ENCODE measurements at places on chromosomes 5 and 9.

GRCh38 chr5:102223542-102224477 lies 72.3 kb downstream of the SLCO4C1 start:
- DNase-seq: no peak

GRCh38 chr5:73125289-73125688 lies 4.9 kb downstream of the TMEM171 start:
- no peak for DNase-seq

DNA sequence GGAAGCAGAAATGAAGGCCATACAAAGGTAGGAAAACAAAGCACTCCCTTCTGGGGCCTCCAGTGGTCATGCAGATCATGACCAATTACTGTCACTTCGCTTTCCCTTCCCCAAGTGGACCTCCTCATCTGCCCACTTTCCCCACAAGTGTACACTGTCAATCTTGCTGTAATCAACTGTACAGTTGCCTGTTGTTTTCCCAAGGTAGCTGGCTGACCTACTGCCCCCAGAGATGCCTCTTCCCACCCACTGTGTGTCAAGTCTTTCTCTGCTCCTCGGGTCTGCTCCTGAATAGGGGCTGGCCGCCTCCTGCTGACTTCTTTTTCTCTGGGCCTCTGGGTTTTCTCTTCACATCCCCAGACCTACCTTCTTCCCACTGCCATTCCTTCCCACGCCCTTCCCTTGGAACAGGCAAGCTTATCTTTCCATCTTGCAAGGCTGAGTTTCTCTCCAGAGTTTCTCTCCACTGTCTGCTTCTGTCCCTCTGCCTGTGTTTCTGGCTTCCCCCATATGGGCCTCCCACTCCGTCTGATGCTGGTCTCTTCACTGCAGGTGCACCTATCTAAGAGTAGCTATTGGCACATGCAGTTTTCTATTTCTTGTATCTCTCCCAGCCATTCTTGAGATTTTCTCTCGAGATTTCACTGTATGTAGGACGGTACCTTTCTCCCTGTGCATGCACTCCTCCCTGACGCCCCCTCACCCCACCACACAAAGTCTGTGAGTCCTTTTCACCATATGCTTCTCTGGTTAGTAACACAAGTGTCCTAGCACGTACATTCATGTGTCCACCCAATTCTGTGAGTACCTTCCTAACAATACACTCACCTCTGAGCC lies 2.4 kb downstream of the ELL2 start:
- DNase-seq: no peak

DNA sequence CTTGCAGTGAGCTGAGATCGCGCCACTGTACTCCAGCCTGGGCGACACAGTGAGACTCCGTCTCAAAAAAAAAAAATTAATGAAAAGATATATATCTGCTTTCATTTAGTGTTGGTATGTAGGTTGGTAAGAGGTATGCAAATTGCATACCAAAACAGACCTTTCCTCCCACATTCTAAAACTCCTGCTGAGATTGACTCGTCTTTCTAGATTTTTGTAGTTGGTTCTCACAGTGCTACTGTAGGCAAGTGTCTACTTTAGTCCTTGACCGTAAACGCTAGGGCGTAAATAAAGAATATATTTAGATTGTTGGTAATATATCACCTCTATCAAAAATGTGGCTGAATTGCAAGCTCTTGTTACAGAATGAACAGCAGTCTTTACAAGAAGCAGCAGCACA lies 445.9 kb downstream of the CHSY3 start:
- DNase-seq: no peak

- no peak for DNase-seq
Observed at GRCh38 chr5:140213370-140213983, 38.5 kb downstream of the CYSTM1 start.

DNA sequence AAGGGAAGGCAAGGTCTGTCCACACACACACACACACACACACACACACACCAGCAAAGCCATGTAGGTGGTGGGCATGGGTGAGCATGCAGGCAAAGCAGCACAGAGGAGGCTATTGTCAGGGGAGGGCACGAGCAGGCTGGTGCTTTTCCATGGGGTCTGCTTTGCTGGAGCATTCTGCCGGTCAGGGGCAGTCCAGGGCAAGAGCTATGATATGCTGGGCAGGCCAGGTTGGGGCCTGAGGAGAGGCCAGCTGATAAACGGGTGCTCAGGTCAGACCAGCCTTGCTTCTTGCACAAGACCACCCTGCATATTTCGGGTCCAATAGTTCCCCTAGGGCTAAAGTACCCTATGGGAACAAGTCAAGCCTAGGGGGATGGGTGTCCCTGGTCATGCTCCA lies 253.9 kb upstream of the DMAC1 start:
- no peak for DNase-seq

DNA sequence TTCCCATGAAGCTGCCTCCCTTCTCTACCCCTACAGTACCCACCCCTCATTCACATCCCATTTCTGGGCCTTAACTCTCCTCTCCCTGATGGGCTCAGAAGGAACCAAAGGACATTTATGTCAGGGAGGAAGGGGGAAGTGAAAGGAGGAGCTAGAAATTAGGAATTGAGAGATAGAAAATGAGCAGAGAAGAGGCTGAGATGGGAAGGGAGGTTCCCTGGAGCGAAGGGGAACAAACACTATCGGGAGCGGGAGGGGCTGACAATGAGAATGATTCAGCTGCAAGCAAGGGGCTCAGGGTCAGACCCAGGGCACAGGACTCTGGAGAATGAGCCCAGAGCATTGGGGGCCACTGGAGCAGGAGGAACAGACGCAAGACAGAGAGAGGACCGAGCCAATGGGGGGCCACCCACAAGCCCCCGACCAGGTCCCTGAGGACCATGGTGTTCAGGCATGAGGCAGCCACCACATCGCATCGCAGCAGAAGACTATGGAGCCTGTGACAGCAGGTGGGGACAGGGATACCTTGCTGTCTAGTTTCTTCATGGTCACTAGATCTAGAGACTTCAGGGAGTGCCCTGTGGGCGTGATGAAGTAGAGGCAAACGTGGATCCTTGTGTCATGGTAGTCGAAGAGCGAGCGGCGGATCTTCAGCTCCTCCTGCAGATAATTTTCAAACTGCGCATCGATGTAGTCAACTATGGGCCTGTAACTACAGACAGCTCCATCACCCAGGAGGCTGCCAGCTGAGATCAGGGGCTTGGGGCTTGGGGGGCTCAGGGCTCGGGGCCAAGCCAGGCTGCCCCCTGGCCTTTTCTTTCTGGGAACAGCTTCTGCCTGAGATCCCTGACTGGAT lies 13.6 kb downstream of the SEPTIN8 start:
- DNase-seq: no peak

DNA sequence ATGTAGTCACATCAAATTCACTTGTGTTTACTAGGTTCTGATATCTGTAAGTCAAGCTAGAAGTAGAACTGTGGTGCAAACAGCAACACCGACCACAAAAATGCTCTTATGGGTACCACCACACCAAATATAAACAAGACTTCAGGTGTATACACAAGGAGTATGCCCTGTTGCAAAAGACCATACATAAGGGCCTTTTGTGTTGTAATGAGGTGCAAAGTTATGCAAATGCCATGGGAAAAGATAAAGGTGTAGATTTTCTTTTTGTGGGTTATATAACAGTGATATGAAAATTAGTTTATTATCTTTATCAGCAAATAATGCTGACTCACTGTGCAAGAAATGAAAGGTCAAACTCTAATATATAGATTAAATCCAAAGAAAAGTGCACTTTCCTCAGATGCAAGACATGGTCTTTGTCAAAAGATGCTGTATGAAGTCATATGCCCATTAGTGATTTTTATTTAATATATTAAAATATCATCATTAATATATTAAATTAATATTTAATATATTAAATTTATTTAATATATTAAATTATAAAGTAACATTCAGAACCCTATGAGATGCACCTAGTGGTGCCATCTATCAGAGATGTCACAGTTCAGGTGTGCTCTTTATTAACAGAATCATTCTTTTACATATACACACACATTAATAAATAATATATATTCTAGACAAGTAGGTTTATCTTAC lies 26.7 kb upstream of the ALDH1A1 start:
- no peak for DNase-seq

DNA sequence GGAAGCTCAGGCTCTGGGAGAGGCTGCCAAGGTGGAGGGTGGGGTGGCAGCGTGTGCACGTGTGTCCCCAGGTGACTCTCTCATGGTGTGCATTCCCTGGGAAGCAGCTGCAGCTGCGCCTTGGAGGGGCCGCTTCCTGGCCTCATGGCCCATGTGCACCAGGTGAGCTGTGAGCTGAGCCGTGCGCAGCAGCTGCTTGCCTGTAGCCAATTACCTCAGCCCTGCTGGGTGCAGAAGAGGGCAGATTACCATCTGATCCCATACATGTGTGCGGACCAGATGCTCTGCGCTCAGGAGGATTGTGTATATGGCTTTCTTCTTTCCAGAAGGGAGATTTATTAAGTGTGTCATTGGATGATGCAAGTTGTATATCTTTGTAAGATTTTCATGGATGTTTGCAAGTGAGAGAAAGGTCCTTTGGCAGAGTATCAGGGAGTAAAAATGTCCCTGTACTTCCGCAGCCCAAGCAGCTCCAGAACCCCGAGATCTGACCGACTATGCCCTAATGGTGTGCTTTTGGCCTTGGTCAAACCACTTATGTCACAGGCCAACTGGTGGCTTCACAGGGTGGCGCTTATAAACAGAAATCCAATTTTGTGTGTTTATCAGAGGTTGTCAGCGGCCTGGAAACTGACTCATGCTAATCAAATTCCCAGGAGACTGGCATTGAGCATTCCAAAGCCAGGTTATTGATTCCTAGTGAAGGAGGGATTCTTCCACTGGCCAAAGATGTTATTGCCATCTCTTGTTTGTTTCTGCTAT lies 229.3 kb downstream of the GOLPH3 start:
- DNase-seq: no peak

GRCh38 chr5:59356813-59357380 lies 536.6 kb downstream of the PDE4D start:
- DNase-seq: no peak

DNA sequence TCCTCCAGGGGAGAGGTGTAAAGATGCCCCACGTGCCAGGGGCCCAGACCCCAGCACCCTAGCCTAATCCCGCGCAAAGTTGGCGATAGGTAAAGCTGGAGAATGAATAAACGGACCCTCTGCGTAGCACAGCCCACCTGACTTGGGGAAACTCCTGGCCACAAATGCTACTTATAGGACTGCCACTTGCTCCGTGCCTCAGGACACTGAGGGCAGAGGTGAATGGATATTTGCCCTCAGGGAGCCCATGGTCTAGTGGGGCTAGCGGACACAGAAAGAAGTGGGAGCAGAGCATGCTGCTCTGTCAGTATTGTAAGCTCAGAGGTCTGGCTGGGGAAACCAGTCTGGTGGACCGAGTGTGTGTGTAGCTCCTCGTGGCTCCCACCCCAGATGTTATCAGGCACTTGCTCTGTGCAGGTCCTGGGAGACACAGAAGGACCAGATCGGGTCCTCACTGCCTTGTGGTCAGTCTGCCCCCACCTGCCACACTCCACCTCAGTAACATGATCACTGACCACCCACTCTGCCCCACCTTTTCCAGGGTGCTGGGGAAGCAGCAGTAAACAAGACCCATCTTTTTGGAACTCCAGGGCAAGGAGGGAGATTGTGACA lies 841 bp downstream of the GRK6 start:
- DNase-seq: no peak

- DNase-seq: no peak
Observed at GRCh38 chr5:91521334-91521733, 138.2 kb upstream of the ARRDC3 start.

DNA sequence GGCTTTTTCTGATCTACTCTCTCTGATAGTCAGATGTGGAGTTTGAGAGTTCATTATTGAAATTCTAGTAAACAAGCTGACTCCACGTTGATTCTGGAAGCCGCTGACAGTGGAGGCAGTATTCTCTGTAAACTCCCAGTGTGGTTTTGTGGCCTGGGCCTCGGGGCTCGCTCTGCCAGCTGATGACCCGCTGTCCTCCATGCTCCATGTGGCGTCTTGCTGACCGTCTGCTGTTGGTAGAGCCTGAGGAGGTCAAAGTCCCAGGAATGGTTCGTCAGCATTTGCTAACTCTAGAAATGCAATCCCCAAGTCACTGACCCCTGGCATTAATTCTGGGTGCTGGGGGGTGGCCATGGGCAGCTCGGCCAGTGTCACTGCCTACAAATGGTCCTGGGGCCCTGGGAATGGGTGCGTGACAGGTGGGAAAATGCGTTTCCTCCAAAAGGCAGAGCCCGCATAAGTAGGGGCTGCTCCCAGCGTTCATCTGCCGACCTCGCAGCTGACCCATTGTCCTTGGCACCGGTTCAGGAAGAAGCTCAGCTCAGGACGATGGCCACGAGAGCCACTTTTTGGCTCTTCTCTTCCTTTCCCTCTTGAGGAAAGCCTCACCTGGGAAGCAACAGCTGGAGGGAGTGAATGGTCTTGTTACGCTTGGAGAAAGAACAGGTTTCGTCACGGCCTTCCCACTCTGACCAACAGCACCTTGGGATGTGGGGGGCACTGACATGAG lies 55.1 kb downstream of the MRPL36 start:
- DNase-seq: no peak

DNA sequence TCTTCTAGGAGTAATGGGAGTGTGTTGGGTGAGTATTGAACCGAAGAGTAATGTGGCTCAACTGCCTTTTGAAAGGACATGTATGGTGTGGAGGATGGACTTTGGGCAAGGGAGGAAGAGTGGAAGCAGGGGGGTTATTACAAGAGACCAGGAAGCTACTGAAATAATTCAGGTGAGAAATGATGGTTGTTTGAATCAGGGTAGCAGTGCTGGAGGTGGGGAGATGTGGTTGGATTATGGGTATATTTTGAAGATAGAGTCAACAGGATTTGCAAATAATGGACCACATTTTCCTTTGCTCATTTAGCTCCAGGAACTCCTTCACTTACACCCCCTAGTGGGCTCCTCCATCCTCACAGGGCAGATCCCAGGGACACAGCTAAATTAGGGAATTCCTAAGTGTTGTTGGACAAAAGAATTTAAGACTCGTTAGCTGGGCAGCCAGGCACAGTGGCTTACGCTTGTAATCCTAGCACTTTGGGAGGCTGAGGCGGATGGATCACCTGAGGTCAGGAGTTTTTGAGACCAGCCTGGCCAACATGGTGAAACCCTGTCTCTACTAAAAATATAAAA lies 1.2 kb upstream of the SLC4A9 start:
- DNase-seq: no peak

- DNase-seq: no peak
Observed at GRCh38 chr5:154784856-154785255, 29.7 kb downstream of the LARP1 start.

- no peak for DNase-seq
Observed at GRCh38 chr5:172491481-172491880, 37.2 kb upstream of the SH3PXD2B start.

- no peak for DNase-seq
Observed at GRCh38 chr9:87535817-87536539, 38.3 kb downstream of the DAPK1 start.

DNA sequence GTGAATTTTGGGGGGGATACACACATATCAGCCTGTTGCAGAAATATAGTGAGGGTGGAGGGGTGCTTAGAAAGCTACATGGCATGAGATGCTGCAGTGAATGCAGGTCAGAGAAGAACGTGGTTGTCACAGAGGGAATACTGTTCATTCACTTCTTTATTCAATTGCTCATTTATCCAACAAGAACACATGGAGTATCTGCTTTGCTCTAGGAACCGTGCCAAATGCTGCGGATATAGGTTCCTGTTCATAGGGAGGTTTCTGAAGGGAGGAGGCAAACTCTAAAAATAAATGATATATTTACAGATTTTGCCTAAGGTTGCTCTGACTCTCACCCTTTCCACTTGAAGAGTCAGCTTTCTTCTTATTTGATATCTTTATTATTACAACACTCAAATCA lies 444.3 kb upstream of the CLINT1 start:
- DNase-seq: no peak

- no peak for DNase-seq
Observed at GRCh38 chr5:28807195-28807729, 1768.9 kb upstream of the CDH9 start.

- no peak for DNase-seq
Observed at GRCh38 chr5:144048259-144048856, 122.1 kb downstream of the YIPF5 start.

- no peak for DNase-seq
Observed at GRCh38 chr5:53059281-53059680, 50.3 kb downstream of the MOCS2 start.

Data from activated CD8-positive, alpha-beta memory T cell treated with anti-CD3 and anti-CD28 coated beads for 1 hour (primary cell).